Thyroid gland (tissue), 4 donors: ENCODE measurements at places on chromosomes 2 and 18.

- no peak for DNase-seq
Observed at GRCh38 chr18:36912887-36913286, 84.0 kb downstream of the KIAA1328 start.

DNA sequence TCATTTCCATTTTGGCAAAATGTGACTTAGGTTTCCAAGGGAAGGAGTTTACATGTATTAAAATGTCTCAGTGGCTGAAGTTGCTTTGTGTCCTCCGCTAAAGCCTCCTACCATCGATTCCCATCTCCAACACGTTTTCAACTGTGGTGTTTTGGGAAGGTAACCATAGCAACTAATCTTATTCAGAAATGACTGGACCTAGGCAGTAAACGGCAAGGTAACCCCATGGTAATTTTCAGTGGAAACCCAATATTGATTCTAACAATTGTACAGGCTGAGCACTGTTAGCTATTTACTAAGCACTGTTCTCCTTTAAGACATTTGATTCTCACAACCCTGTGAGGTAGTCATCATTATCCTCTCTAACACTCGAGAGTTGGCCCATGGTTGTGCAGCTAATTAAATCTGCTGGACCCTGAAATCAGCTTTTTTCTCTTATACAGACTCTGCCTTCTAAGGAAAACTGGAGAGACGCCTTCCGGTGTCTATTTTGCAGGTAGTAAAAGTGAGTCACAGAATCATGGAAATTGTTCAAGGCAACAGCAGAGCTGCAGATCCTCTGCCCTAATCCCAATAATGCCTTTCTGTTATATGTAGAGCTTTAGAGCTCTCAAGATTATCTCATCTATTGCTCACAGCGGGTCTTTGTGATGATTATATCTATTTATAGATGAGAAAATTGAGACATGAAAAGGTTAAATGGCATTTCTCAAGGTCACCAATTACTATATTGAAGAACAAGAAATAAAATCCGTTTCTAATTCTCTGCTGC lies 36.2 kb downstream of the FASTKD2 start:
- no peak for DNase-seq

DNA sequence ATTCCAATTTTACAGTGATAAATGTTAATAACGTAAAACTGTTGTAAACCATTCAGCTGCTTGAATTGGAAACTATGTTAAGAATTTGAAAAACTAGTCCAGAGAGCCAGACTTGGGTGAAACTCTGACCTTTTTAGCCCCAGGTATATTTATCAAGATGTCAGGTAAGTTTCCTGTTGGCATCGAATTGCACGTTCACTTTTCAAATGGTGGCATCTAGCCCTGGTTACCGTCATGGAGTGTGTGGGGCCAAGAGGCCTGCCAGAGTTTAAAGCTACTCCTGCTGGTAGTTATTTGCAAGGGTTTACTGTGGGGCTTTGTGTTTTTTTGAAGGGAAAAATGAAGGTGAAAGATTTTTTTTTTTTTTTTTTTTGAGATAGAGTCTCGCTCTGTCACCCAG lies 109.9 kb downstream of the WDSUB1 start:
- DNase-seq: no peak

DNA sequence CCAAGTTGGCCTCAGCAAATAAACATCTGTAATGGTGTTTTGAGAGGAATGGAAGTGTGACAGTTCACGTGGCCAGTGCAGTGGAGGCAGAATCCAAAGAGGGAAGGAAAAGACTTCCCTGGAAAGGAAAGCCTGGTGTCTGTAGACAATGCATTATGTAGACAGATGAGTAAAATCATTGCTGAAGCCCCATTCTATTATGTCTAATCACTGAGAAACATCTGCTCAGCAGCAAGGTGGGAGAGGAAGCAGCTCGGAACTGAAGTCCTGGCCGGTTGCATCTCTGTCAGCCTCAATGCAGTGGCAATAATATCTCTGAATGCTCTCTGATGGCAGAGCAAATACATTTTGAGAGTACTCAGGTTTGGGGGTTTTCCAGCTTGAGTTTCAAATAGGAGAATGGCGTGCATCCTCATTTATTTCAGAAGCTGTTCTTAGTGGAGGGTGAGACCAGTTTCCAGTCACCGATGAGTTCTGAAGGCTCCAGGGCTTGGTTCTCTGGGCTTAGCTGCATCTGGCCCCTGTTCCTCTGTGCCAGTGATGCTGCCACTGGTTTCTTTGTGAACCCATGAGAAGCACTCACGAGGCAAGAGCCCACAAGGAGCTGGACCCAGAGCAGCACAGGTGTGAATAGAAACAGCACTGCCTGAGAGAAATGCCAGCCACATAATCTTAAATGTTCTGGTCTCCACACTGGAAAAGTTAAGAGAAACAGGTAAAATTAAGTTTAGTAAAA lies 63.3 kb downstream of the RPIA start:
- DNase-seq: peak; percentile 14

DNA sequence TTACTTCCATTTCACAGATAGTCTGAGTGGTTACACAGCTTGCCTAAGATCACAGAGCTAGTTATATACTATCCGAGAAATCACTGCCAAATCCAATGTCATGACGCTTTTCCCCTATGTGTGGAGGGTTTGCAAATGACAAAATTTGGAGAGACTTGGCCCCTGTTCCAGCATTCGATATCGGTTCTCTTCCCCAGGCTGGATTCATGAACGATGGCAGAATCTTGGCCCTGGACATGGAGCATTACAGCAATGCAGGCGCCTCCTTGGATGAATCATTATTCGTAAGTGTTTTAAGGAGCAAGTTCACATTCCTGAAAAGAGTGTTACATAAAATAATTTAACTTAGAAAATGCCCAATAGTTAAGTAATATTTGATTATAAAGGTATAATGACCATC lies 55.1 kb downstream of the AOX1 start:
- no peak for DNase-seq

DNA sequence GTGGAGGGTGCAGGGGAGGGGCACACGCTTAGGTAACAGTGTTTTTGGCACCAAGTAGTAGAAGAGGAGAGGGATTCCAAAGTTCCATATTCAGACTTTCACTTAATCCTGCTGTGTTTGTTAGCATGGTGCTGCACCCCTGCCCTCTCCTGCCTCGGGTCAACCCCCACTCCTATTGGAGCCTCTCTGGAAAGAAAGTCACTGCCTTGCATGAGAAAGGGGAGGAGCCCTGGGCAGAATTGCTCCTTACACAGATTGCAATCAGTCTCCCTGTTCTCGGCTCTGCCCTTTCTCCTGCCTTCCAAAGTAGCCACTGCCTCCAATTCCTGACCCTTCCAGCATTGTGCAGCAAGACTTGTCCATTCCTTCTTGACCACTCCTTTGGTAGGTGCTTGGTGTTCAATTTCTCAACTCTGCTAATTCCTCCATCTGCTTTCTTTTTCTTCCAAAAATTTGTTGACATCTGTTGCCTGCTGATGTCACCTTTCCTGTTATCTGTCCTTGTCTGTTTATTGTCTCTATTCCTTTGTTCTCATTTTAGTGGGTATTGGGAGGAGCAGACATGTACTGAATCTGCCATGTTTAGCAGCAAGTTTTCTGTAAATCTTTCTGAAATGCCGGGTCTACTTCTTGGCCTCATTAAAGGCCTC lies 225.4 kb downstream of the LOXHD1 start:
- DNase-seq: no peak

- no peak for DNase-seq
Observed at GRCh38 chr2:75561566-75562512, 1.1 kb upstream of the EVA1A start.
